ENCODE measurements at places on chromosomes 12 and 14.

DNA sequence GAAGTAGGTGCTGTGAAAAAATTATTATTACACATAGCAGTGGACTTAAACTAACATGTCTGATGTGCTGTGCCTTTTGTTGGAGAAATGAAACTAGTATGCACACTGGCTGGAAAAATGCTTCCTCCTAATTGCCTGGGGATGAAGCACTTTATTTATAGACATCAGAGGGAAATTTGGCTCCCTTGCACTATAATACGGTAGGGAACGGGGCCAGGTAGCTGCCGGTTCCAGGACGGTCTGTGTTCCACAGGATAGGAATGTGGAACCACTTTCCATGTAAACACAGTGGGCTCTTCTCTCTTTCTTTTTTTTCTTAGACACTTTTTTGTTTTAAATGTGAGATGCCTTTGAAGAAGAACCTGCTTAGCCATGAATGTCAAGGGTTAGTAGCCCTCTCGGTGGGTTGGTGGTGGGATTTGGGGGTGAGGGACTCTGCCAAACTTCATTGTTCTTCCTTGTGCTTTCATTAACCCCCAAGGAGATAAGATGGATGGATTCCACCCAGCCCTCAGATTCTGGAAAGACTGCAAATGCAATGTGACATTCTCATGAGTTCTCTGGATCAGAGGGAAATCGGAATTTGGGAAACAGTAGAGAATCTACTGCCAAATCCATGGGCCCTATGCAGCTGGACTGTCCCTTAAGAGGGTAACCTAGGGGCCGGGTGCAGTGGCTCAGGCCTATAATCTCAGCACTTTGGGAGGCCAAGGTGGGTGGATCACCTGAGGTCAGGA, 58.0 kb upstream of the GSC start:
- no peak for DNase-seq

- DNase-seq: no peak
These were observed 22.6 kb downstream of the ACADS start for GRCh38 chr12:120748242-120748641.

- no peak for DNase-seq
These were observed 72.6 kb downstream of the SLC2A13 start for GRCh38 chr12:40033242-40033630.

- DNase-seq: no peak
These were observed 120.2 kb upstream of the DNM1L start for GRCh38 chr12:32558903-32559302.

DNA sequence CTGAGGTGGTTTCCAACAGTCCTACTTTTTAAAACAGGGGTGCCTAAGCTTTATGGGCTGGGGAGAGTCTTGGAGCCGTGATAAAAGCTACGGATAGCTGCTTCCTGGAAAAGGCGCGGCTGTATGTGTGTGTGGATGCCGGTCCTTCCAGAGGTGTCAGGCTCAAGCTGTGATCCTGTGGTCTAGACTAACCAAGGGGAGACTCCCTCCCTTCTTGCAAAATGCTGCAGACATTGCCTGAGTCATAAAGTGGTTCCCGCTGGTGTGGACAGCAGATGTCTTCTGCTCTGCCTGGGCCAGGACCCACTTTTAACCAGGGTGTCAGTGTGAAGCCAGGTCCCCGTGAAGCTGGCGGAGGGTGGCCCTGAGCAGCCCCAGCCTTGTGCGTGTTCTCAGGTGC, 37.8 kb downstream of the CCDC92 start:
- no peak for DNase-seq

DNA sequence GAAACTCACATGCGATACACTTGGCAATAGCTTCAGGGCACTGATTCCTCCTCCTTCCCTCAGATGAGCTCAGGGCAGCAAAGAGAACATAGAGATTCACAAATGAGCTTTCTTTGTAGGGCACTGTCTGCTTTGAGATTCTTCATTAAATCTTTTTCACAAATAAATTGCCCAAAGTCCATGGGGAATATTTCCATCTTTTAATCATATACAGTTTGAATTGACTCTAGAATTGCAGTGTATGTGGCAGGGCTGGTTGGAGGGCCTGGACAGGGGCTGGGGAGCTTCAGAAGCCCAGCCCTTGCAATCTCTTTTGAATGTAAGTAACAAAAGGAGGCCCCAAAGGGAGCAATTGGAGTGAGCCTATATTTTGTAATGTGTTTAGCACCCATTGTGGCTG, 197.5 kb downstream of the NOVA1 start:
- no peak for DNase-seq

DNA sequence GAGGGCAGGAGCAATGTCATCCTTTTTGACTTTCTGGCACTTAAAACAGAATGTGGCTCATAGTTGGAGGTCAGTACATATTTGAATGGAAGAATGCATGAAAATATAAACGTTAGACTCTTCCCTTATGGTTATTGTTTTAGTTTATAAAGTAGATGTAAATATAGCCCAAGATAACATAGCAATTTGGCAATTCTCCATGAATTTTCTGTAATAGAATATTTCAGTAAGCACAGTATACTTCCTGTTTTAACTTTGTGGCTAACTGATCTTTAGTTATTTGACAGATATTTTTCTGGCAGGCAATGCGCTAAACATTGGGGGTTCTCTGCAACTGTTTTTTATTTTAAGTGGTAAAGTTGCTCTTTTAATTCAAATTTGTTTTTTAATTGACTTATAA, 763.0 kb downstream of the NRXN3 start:
- no peak for DNase-seq

GRCh38 chr14:63642656-63643382, 1.1 kb upstream of the WDR89 start:
- no peak for DNase-seq

DNA sequence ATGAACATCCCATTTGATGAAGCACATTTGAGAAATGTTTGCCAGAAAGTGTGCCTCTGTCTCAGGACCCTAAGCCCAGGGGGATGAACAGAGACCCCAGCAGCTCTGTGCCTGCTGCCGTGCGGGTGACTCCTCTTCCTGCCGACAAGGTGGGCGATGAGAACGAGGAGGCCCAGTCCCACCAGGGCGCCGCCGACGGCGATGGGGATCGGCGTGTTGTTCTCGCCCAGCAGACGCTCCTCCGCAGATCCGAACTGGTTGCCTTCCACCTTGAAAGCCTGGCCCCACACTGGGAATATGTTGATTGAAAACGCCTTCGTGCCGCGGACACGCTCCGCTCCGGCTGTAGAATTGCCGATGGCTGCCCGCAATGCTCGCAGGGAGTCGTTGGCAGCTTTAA, 44.1 kb downstream of the LRTM2 start:
- no peak for DNase-seq

Measured in stimulated activated CD8-positive, alpha-beta memory T cell treated with anti-CD3 and anti-CD28 coated beads, Interleukin-2, amount 100 ng/mL, for 1 hour (primary cell).